NCI-H226 (cell line): ENCODE measurements at places on chromosomes 4 and X.

- DNase-seq, result no peak
Observed at GRCh38 chr4:177408023-177408422, 34.2 kb downstream of the AGA start.

GRCh38 chr4:108959491-108959890 lies 196.6 kb upstream of the ETNPPL start:
- DNase-seq, result no peak

DNA sequence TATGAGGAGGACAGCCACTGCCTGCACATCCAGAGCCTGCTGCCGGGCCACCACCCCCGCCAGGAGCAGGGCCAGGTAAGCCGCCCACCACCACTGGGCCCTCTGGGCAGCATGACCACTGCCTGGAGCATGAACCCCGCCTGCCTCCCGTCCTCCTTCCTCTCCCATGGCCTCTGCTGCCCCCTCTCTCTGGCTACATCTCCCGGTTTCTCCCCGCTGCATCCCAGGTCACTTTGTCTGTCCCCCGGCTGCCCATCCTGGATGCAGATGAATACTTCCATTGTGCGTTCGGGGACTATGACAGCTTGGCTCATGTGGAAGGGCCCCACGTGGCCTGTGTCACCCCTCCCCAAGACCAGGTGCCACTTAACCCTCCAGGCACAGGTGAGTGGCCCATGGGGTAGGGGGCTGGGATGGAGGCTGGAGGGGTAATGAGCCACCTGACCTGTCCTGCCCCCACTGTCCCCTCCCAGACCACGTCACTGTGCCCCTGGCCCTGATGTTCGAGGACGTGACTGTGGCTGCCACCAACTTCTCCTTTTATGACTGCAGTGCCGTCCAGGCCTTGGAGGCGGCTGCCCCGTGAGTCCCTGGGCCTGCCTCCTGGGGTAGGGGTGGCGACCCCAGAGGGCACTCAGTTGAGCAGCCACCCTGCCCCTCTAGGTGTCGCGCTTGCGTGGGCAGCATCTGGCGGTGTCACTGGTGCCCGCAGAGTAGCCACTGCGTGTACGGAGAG lies 6.0 kb downstream of the PLXNB3 start:
- no peak for DNase-seq

DNA sequence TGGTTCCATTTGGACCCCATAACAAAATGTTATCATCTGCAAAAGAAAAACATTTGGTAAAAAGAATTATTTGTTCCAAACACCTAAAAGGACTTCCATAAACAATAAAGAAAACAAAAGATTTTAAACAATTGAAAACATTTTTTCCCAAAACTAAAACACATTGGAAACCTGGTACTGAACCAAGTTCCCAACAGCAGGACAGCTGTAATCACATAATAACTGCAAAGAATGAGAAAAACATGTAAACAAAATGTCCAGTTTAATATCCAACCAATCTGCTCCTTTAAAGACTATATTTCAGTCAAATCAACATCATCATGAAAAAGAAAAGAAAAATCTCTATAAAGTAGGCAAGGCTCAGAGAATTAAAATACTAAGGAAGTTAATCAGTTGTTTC lies 36.3 kb downstream of the PRDM5 start:
- DNase-seq, result no peak

DNA sequence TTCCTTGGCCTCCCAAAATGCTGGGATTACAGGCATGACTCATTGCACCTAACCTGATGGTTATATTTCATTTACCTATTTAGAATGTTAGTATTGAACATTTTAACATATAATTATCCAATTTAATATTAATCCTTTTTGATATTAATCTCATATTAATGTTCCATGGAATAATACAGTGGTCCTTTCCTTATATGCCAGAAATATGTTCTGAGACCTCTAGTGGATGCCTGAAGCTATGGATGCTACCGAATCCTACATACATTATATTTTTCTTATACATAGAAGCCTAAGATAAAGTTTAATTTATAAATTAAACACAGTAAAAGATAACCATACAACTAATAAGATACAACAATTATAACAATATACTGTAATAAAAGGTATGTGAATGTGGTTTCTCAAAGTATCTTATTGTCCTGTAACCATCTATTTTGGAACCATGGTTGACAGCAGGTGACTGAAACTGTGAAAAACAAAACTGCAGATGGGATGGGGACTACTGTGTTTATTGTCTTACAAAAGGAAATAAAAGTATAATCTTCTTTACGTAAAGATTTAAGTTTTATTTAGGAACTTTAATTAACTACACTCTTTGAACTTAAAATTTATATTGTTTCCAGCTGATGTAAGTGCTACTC lies 431.4 kb downstream of the GRID2 start:
- no peak for DNase-seq

DNA sequence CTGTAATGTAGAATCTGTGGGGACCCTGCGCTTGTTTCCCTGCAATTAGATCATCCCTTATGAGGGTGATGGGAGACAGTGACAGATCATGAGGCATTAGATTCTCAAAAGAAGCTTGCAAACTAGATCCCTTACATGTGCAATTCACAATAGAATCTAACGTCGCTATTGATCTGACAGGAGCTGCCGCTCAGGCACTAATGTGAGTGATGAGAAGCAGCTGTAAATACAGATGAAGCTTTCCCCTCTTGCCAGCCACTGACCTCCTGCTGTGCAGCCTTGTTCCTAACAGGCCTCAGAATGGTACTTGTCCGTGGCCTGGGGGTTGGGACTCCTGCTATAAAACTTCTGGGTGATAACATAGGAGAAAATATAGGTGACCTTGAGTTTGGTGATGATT lies 1076.8 kb downstream of the PDHA2 start:
- DNase-seq, result no peak

DNA sequence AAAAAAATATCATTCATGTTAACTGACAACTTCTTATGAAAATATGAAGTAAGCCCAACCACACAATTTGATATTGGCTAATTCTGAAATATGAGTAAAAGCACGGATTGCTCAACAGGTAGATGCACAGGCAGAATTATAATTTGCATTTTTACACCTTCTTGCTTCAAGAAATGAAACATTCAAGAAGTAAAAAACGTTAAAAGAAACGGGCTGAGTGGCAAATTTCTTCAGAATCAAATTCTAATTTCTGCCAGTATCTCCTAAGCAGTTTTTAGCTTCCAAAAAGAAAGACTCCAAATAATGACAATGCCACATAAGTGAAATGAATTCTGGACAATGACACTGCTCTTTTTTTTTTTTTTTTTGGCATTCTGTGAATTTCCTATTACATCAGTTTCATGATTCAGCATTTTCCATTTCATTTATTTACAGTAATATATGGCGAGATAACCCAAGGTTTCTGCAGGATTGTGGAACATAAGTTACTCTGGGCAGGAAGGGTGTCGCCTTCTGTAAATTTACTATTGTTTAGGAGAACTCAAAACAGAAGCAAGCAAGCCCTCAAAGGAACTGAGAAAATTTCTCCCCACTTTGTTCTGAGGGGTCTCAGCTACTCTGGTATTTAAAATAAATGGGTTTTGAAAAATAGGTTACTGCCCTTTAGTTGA lies 1.4 kb downstream of the SEL1L3 start:
- DNase-seq, result no peak

DNA sequence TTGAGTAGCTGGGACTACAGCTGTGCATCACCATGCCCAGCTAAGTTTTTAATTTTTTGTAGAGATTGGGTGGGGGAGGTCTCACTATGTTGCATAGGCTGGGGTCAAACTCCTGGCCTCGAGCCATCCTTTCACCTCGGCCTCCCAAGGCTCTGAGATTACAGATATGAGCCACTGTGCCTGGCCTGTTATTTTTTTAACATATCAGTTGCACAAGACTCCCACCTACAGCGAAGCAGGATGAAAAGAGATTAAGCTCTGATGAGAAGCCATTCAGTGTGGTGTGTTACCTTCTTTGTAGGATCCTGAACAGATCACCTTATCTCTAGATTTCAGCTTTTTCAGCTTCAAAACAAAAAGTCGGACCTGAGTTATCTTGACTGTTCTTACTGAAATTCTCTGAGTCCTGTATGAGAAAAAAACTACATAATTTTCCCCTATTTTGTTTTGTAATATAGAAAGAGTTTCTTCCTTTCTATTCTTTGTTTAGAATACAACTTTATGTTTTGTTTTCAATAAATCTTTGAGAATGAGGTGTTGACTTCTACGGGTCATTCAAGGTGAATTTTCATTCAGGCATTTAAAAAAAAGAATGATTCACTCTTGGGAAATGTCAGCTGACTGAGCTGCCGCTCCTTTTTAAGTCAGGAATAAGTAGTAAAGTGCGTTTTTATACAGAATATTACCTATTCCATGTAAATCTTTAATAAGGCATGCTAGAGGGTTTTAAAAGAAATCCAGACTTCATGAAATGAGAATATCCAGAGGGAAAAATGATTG lies 134.6 kb downstream of the ARSF start:
- peak; percentile 34 for DNase-seq

DNA sequence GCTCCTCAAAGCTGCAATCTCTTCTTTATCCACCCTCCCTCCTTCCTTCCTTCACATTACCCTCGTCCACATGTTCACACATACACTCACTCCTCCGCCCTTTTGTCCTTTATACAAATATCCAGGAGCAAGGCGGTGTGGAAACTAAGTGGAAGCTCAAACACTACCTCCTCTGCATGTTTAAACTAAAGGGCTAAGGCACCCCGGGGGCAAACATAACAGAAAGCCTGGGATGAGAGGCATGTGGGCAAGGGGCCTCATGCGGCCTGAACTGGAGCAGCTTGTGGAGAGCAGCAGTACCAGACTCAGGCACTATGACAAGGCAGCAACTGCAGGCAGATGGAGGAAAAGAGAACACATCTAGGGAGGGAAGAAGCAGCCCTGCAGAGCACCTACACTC lies 9.5 kb downstream of the MAB21L2 start:
- DNase-seq, result no peak

DNA sequence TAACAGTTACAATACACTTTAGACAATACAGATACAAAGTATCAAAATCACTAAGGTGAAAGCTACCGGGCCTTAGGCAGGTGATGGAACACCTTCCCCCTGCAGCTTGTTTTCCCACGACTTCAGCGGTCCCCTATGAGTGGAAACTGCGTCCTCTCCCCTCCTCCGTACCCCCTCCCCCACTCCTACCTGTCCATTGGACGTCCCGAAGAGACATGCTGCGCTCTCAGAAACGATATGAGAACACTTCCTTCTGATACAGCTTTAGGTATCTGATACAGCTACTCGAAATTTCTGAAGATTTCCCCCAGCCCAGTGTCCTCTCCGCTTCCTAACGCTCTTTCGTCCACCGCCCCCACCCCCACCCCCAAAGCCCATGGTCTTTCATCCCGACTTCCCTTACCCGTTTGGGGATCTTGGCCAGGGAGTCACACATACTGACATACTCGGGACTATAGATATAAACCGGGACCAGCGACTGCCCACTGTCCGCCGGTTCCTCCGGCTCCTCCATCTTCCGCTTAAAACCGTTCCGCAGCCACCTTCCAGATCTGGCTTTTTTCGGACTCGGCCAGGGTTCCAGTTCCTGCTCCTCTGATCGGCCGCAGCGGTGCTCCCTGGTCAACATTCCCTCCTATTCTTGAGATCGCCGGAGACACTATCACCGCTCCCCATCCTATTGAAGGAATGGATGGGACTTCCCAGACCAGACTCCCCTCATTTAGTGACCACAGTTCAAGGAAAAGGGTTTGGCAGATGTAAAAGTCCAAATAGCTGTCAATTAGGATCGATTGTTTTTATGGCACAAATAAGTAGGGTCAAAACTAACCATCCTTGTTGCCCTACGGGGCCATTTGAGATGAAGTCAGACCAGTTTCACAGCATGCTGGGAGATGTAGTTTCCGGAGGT lies at the start of gene HDAC8:
Gene HDAC8, minus strand, starts transcription at position 596 of the 910 bp plus-strand sequence. Its CDS starts 82 bp downstream, at position 514.
- peak; percentile 54 for DNase-seq
